ENCODE measurements at places on chromosomes 1 and 21. TPM values are rescaled to one million over a fixed set of nuclear protein-coding genes. Genes with fewer than 3 reads are reported as not detected.

The SLAMF8 gene
- total RNA-seq = 2.0 TPM

The KCNE2 gene
- 38.8 TPM for total RNA-seq

The NPR1 gene
- total RNA-seq = 39.7 TPM

The OR10K2 gene
- not detected for total RNA-seq

The PLA2G2D gene
- total RNA-seq = not detected

- H3K27ac ChIP-seq = no peak overlapping the region
- no peaks in the 10 kb centered on the region for H3K4me1 ChIP-seq
- DNase-seq = no peak
- no peak overlapping the region for H3K4me3 ChIP-seq
- no peaks in the 10 kb centered on the region for H3K36me3 ChIP-seq
These were observed 332.4 kb downstream of the KCNH1 start for GRCh38 chr1:210801501-210801900.

DNA sequence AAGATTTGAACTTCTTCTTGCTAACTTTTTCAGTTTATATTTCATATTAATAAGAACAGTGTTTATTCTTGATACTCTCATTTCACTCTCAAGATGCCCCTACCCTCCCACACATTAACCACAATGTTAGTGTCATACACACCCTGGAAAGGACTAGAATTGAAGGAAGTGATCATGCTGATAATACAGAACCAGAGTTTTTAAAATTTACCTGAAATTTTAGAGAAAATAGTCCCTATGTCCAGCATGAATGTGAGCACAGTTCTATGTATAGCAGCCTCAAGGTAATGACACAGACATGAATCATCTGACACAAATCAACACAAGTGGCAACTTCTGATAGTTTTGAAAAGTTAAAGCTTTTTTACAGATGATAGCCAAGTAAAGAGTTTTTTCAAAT is 26.0 kb downstream of the RGS1 start:
- DNase-seq = no peak
- no peaks in the 10 kb centered on the region for H3K36me3 ChIP-seq
- H3K27ac ChIP-seq = no peak overlapping the region
- no peaks in the 10 kb centered on the region for H3K4me1 ChIP-seq

DNA sequence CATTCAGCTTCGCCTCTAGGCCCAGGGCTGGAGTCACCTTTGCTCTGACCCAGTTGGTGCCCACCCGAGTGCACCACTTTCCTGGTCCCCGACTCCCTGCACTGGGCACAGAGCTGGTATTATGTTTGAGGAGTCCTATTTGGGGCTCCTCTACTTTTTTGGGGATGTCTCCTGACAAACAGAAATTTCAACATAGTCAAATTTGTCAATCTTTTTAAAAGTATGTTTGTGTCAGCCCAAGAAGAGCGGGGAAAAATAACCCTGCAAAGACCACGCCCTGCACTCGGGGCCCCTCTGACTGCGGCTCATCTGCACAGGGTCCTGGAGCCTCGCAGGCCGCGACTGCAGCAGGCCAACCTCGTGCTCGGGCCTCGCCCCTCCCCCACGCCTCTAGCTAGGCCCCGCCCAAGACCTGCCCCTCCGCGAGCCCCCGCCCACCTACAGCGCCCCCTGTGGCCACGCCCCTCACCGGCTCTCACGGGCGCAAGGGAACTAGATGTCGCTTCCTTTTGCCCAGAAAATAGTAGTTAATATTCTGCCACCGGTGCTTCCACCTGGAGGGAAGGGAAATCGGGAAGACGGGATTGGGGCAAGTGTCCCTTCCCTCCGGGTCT is 11.4 kb downstream of the FAM229A start:
- H3K27me3 ChIP-seq = no peaks in the 10 kb centered on the region
- peaks cover 46% of the 10 kb centered on the region for H3K4me1 ChIP-seq
- peak overlapping the region; percentile 61 for H3K4me3 ChIP-seq
- DNase-seq = peak; percentile 78
- H3K27ac ChIP-seq = peak overlapping the region; percentile 95

DNA sequence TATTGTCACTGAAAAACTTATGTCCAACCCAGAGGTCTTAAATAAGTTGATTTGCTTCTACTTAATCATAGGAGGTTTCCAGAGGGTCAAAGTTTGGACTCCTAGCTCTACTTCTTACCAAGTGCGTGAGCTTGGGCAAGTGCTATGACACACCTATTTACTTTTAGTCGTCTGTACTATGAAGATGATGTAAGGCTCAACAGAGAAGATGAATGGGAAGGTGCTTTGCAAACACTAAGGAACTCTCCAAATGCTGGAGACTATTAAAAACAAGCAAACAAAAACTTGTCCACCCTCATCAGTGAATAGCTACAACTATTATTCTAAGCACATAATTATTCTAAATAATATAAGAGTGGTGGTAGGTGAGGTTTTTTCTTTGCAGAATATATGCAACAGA is 232.3 kb upstream of the USP24 start:
- DNase-seq = no peak
- no peaks in the 10 kb centered on the region for H3K36me3 ChIP-seq
- no peak overlapping the region for H3K4me3 ChIP-seq
- no peak overlapping the region for H3K27ac ChIP-seq
- H3K4me1 ChIP-seq = no peaks in the 10 kb centered on the region

GRCh38 chr1:184593597-184593996 is 161.1 kb downstream of the EDEM3 start:
- H3K4me3 ChIP-seq = no peak overlapping the region
- H3K27ac ChIP-seq = no peak overlapping the region
- H3K36me3 ChIP-seq = no peaks in the 10 kb centered on the region
- DNase-seq = no peak
- H3K27me3 ChIP-seq = no peaks in the 10 kb centered on the region
- peaks cover 38% of the 10 kb centered on the region for H3K4me1 ChIP-seq

DNA sequence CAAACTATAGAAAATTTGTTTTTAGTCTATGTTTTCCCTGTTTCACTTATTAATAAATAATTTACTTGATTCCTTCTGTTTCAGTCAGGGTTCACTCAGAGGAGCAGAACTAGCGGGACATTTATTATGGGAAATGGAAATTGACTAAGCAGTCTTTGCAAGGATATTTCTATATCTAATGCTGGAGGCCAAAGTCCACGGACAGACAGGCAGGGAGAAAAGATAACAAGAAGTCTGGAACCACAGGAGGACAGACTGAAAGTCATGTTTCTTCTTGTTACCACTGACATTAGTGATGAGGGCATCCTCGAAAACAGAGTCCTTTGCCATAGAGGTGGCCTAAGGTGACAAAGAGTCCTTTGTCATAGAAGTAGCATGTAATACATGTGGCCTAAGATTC is 744.5 kb upstream of the TMPRSS15 start:
- H3K4me1 ChIP-seq = no peaks in the 10 kb centered on the region
- no peak for DNase-seq
- no peak overlapping the region for H3K4me3 ChIP-seq
- H3K36me3 ChIP-seq = no peaks in the 10 kb centered on the region
- no peak overlapping the region for H3K27ac ChIP-seq
- no peaks in the 10 kb centered on the region for H3K27me3 ChIP-seq

- no peak overlapping the region for H3K4me3 ChIP-seq
- no peaks in the 10 kb centered on the region for H3K27me3 ChIP-seq
- H3K36me3 ChIP-seq = no peaks in the 10 kb centered on the region
- DNase-seq = no peak
These were observed 56.7 kb downstream of the SPSB1 start for GRCh38 chr1:9349331-9349851.

DNA sequence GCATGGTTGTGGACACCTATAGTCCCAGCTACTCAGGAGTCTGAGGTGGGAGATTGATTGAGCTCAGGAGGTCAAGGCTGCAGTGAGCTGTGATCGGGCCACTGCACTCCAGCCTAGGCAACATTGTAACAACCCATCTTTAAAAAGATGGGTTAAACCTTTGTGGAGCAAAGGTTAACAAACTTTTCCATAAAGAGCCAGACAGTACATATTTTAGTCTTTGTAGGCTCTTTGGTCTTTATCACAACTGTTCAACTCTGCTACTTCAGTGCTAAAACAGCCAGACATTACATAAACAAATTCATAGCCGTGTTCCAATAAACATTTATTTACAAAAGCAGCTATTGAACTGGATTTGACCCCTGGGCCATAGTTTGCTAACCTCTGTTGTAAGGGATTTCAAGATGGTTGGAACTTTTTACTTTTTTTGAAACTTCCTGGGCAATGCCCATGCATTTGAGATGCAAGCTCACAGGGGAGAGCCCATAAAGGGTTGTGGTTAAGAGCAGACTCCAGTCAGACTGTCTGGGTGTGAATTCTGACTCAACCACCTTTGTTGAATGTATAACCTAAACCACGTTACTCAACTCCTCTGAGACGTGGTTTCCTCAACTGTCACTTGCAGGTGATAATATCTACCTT is 10.8 kb downstream of the INAVA start:
- peak; percentile 39 for DNase-seq
- H3K4me3 ChIP-seq = no peak overlapping the region
- no peaks in the 10 kb centered on the region for H3K27me3 ChIP-seq
- H3K4me1 ChIP-seq = peaks cover 78% of the 10 kb centered on the region
- peaks cover 1% of the 10 kb centered on the region for H3K36me3 ChIP-seq
- no peak overlapping the region for H3K27ac ChIP-seq

Measured in stomach (tissue), 19 donors.